Activated CD8-positive, alpha-beta memory T cell treated with anti-CD3 and anti-CD28 coated beads, Interleukin-2, amount 10 ng/mL, durations not matched to agents 7 days and 5 days (primary cell): ENCODE measurements at places on chromosomes 13 and 19. TPM values are rescaled to one million over a fixed set of nuclear protein-coding genes. Genes with fewer than 3 reads are reported as not detected.

- H3K4me3 ChIP-seq = no peak overlapping the region
- no peak overlapping the region for H3K27ac ChIP-seq
- DNase-seq = no peak
- H3K27me3 ChIP-seq = no peaks in the 10 kb centered on the region
Observed at GRCh38 chr13:79686441-79686840, 205.5 kb downstream of the NDFIP2 start.

- DNase-seq = no peak
- peaks cover 4% of the 10 kb centered on the region for H3K27me3 ChIP-seq
- H3K4me3 ChIP-seq = no peak overlapping the region
- H3K36me3 ChIP-seq = no peaks in the 10 kb centered on the region
- no peaks in the 10 kb centered on the region for H3K4me1 ChIP-seq
Observed at GRCh38 chr19:30112171-30112570, 170.1 kb downstream of the URI1 start.

- no peak overlapping the region for H3K27ac ChIP-seq
- DNase-seq = no peak
- no peaks in the 10 kb centered on the region for H3K36me3 ChIP-seq
- H3K4me1 ChIP-seq = peaks cover 21% of the 10 kb centered on the region
Observed at GRCh38 chr19:7006135-7006704, 15.0 kb downstream of the MBD3L2B start.

DNA sequence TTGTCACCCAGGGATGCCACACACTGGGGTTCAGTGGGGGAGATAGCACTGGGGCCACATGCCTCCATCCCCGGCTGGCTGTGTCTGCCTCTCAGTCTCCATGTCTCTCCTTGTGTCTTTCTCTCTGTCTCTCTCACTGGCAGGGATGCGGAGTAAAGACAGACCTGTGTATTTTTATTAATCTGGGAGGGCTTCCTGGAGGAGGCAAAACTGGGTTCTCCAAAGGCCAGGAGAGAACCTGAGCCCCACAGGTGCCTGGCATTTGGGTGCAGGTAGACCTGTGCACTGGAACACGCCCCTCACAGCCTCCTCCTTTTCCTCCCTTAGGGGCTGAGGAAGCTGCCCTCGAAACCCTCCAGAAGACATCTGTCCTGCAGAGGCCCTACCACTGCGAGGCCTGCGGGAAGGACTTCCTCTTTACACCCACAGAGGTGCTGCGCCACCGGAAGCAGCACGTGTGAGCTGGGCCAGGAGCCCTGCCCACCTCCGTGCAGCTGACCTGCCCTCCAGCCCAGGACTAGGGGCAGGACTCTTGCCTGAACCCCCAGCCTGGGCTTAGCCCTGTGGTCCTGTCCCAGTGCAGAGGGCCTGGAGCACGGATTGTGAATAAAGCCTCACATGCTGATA, 32.7 kb downstream of the DHX34 start:
- peak; percentile 72 for DNase-seq
- H3K36me3 ChIP-seq = peaks cover 9% of the 10 kb centered on the region
- no peak overlapping the region for H3K4me3 ChIP-seq
- H3K4me1 ChIP-seq = peaks cover 19% of the 10 kb centered on the region
- H3K27ac ChIP-seq = peak overlapping the region; percentile 15

DNA sequence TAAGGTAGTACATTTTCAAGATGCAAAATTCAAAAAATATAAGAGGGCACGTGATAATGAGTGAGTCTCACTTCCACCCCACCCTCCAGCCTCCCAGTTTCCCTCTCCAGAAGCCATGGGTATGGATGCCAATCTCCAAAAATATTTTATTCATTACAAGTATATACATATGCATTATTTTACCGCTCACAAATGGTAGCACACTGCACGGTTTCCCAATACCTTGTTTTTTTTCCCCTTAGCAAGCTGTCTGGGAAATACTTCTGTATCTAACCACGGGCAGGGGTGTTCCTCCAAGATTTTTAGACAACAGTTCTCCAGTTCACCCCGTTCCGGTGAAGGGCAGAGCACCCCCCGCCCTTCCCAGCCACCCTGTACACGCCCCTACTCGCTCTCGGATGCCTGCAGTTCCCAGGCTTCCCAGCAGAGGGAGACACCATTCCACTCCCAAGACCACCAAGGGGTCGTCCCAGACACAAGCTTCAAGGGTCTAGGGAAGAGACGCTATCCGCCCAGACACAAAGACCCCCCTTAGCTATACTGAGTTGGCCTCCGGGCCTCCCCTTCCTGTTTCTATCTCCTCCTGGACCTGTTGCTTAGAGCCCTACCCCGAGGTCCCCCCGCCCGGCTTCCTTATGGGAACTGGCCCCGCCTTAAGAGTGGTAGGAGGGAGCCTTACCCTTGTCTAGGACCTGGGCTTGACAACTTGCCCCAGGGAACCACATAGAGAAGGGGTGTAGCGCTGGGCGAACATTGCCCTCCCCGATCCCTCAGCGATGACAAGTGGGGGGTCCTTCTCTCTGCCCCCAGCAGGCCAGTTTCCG, 1.1 kb upstream of the FXYD3 start:
- peaks cover 3% of the 10 kb centered on the region for H3K4me1 ChIP-seq
- no peaks in the 10 kb centered on the region for H3K36me3 ChIP-seq
- no peak overlapping the region for H3K4me3 ChIP-seq

GRCh38 chr19:57720878-57721277, 6.5 kb downstream of the ZNF671 start:
- DNase-seq = no peak
- H3K27ac ChIP-seq = no peak overlapping the region
- peaks cover 13% of the 10 kb centered on the region for H3K4me1 ChIP-seq
- H3K36me3 ChIP-seq = peaks cover 78% of the 10 kb centered on the region

GRCh38 chr19:5669212-5669611, 11.1 kb downstream of the MICOS13 start:
- H3K4me1 ChIP-seq = peaks cover 26% of the 10 kb centered on the region
- peaks cover 48% of the 10 kb centered on the region for H3K36me3 ChIP-seq
- H3K27me3 ChIP-seq = no peaks in the 10 kb centered on the region
- DNase-seq = no peak
- H3K4me3 ChIP-seq = no peak overlapping the region
- H3K27ac ChIP-seq = no peak overlapping the region

DNA sequence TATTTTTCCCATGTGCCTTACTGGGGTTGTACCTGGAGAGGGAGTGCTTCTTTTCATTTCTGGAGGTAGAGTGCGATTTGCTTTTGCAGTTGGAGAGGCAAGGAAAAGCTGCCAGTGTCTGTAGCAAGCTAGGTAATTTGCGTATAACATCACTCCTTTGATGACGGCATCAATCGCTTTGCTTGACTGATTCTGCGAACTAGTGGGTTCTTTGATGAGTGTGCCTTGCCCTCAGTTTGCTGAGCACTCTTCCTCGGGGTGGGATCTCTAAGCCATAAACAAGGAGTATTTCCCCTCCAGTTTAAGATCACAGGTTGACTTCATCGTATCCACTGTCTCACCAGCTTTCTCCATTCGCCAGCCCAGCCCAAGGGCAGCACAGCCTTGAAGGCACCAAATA, 344.5 kb downstream of the KCNRG start:
- peaks cover 53% of the 10 kb centered on the region for H3K4me1 ChIP-seq
- H3K27me3 ChIP-seq = peaks cover 52% of the 10 kb centered on the region
- peaks cover 9% of the 10 kb centered on the region for H3K36me3 ChIP-seq
- H3K4me3 ChIP-seq = no peak overlapping the region
- H3K27ac ChIP-seq = no peak overlapping the region

DNA sequence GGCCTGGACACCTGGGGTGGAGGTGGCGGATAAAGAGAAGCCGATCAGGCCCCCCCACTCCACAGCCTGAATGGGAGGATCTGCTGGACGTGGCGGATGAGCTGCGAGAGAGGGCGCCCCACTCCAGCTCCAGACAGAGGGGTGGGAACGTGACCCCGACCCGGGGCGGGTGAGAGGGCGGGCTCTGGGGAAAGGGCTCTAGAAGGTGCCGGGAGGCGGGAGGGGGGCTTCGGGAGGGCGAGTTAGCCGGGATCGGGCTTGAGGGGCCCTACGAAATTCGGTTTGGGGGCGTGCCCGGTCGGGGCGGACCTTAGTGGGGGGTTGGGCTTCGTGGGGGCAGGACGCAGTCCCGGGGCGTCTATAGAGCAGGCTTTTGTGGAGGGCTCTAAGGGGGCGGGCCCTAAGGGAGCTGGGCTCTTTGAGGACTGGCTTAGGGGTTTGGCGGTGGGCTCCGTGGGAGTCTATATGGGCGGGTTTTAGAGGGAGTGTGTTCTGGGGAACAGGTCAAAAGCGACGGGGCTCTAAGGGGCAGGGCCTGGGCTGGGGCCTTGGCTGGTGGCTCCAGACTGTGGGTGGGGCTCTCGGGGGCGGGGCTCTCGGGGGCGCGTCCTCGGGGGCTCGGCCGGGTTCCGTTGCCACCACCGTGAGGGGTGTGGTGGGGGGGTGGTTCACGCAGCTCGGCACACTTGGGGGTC, 4.1 kb upstream of the NANOS3 start:
- peak overlapping the region; percentile 48 for H3K4me3 ChIP-seq
- peaks cover 4% of the 10 kb centered on the region for H3K27me3 ChIP-seq
- H3K27ac ChIP-seq = no peak overlapping the region
- peak; percentile 61 for DNase-seq

- H3K27me3 ChIP-seq = peaks cover 9% of the 10 kb centered on the region
- H3K4me3 ChIP-seq = no peak overlapping the region
- no peaks in the 10 kb centered on the region for H3K36me3 ChIP-seq
- no peak for DNase-seq
- H3K27ac ChIP-seq = no peak overlapping the region
- peaks cover 2% of the 10 kb centered on the region for H3K4me1 ChIP-seq
Observed at GRCh38 chr13:25979371-25979770, 72.4 kb downstream of the SHISA2 start.

GRCh38 chr13:80058626-80059025, 282.3 kb downstream of the SPRY2 start:
- no peak overlapping the region for H3K4me3 ChIP-seq
- H3K27ac ChIP-seq = no peak overlapping the region
- no peak for DNase-seq
- H3K36me3 ChIP-seq = no peaks in the 10 kb centered on the region

- H3K36me3 ChIP-seq = no peaks in the 10 kb centered on the region
- no peaks in the 10 kb centered on the region for H3K27me3 ChIP-seq
- H3K4me3 ChIP-seq = no peak overlapping the region
- H3K4me1 ChIP-seq = no peaks in the 10 kb centered on the region
- H3K27ac ChIP-seq = no peak overlapping the region
- DNase-seq = no peak
Observed at GRCh38 chr13:93298713-93299112, 72.1 kb downstream of the GPC6 start.

GRCh38 chr13:22162889-22163288, 492.0 kb downstream of the FGF9 start:
- H3K27me3 ChIP-seq = no peaks in the 10 kb centered on the region
- H3K4me1 ChIP-seq = peaks cover 28% of the 10 kb centered on the region
- peak overlapping the region; percentile 59 for H3K4me3 ChIP-seq
- peak overlapping the region; percentile 63 for H3K27ac ChIP-seq
- peaks cover 2% of the 10 kb centered on the region for H3K36me3 ChIP-seq

GRCh38 chr13:109779876-109780510, 6.4 kb downstream of the IRS2 start:
- H3K36me3 ChIP-seq = no peaks in the 10 kb centered on the region
- DNase-seq = no peak

DNA sequence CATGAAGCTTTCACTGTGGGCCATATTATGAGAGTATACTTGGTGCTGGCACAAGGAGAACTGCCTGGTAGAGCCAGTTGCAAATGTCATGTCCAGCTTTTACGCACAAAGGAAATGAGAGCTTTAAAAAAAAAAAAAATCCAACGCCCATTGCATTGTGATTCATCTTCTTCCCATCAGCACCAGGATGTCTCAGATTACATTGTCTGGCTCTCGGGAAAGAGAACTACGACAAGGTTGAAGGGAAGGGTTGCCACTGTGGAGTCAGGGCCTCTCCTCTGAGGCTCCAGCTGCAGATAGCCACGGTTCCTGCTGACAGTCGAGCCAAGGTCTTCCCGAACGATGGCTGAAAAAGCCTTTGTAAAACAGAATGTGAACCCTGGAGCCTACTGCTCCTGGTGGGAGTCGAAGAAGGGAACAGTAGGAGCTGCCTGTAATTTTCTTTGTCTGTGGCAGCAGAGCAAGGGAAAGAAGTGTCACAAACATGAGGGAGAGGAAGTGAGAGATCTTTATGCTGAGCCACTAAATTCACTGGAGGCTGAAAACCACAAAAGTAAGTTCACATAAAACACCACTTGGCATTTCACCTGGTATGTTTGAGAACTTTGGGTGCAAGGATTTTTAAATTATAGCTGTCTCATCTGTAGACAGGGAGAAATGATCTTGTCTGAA, 704.7 kb downstream of the DIAPH3 start:
- no peaks in the 10 kb centered on the region for H3K36me3 ChIP-seq
- no peak overlapping the region for H3K4me3 ChIP-seq
- no peak for DNase-seq
- no peaks in the 10 kb centered on the region for H3K4me1 ChIP-seq
- H3K27me3 ChIP-seq = no peaks in the 10 kb centered on the region
- no peak overlapping the region for H3K27ac ChIP-seq

GRCh38 chr13:55553701-55554100, 1587.0 kb upstream of the PRR20A start:
- H3K27ac ChIP-seq = no peak overlapping the region
- H3K4me3 ChIP-seq = no peak overlapping the region
- DNase-seq = no peak
- no peaks in the 10 kb centered on the region for H3K27me3 ChIP-seq
- no peaks in the 10 kb centered on the region for H3K36me3 ChIP-seq

DNA sequence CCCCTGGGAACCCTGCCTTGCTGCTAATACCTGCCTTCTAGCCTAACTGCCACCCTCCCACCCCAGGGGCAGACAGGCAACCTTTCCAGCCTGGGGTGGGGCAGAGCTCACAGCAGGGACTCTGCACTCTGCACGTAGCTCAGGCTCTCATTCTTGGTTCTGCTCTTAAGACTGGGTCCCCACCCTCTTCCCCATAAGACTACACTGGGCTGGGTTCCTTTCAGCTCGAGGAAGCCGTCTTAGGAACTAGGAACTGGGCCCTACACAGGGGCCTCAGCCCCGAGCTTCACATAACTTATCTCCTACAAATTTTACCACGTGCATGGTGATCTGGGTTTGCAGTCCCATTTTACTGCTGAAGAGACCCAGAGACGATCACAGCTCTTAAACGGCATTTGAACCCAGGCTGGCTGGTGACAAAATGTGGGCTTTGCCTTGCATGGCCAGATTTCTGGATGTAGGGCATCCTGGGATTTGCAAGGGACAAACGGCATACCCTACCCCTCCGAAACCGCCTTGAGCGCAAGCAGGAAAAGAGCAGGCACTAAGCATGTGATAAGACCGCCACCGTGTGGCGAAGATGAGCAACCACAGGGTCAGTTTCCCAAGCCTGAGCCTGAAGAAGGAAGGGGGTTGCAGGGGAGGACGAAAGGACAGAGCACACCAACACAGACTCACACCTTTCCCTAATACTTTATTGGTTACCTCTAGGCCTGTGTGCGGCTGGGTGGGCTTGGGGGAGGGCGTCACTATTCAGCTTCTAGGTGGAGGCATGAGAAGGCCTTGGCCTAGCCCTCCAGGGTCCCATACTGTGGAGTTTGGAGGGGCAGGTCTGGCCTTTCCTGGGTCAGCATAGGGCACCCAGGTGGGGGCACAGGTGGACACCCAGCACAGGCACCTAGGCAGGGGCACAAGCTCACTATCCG, 5.1 kb downstream of the JUNB start:
- DNase-seq = peak; percentile 82
- H3K4me3 ChIP-seq = peak overlapping the region; percentile 51
- peak overlapping the region; percentile 81 for H3K27ac ChIP-seq
- peaks cover 35% of the 10 kb centered on the region for H3K4me1 ChIP-seq
- H3K36me3 ChIP-seq = peaks cover 11% of the 10 kb centered on the region

Gene CEACAM1
- 30.0 TPM for total RNA-seq

Gene ACP7
- not detected for total RNA-seq

Gene ALDH16A1
- 37.2 TPM for total RNA-seq

Gene IL17D
- total RNA-seq = 0.37 TPM

Gene SIGLEC14
- 0.91 TPM for total RNA-seq

Gene LAIR2
- 6.8 TPM for total RNA-seq

Gene HIPK4
- total RNA-seq = not detected

Gene RUBCNL
- not detected for total RNA-seq
